ENCODE measurements at places on chromosomes 5 and 9.

DNA sequence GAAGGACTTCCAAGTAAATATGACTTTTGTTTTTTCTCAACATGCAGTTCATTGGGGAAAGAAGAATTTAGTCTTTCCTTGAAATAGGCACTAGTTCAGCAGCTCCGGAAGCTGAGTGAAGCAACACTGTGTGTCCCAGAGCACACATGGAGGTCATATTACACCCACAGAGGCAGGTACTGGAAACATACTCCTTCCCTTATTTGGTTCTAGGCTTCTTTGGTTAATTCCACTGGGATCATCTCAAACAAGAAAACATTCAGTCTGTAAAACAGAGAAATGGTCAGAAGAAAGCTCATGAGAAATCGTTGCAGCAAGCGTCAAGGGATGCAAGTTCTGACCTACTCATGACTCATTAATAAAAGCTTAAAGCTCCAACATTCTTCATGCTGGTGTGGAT, 175.1 kb upstream of the PCSK5 start:
- no peak for DNase-seq

- DNase-seq: no peak
Observed at GRCh38 chr5:121719255-121719654, 132.4 kb upstream of the FTMT start.

DNA sequence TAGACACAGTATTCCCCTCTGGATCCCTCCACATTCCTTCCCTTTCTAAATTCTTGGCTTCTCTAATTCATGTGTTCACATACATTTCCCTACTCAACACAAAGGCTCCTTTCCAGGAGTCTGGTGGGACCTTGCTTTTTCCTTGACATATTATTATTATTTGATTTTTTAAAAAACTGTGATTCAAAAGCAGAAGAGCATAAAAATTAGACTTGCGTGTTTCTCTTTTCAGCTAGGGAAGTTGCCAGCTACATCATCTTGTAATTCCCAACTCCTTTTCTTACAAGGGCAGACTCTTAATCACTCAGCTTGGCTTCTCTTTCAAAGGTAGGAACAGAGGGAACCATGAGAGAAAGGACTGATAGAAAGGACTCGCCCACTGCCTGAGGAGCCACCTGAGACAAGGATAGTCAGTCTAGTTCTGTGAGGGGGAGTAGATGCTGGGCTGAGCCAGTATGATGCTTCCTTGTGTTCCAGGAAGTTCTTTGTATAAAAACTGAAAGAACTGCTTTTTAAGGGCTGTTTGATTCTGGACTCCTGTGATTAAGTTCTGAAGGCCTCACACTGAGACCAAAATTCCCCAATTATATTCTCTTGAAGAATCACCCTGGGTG, 51.0 kb upstream of the DPYSL3 start:
- DNase-seq: no peak

- DNase-seq: no peak
Observed at GRCh38 chr5:52990528-52990925, 1.4 kb downstream of the ITGA2 start.

DNA sequence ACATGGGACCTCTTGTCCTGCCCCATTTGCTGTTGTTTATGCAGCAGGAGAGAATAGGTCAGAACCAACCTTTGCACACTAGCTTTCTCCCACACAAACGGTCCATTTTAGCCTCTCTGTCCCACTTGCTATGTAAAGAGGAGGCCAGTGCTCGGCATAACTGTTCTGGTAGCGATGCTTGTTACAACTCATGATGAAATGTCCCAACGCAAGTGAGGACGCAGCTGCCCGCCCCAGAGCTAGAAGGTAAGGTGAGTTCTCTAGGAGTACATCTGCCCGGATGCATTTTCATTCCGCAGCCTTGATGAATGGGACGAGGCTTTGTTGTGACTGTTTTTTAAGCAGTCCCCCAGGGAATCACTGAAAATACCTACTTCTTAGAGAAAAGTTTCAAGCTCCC, 14.1 kb downstream of the S1PR3 start:
- no peak for DNase-seq

DNA sequence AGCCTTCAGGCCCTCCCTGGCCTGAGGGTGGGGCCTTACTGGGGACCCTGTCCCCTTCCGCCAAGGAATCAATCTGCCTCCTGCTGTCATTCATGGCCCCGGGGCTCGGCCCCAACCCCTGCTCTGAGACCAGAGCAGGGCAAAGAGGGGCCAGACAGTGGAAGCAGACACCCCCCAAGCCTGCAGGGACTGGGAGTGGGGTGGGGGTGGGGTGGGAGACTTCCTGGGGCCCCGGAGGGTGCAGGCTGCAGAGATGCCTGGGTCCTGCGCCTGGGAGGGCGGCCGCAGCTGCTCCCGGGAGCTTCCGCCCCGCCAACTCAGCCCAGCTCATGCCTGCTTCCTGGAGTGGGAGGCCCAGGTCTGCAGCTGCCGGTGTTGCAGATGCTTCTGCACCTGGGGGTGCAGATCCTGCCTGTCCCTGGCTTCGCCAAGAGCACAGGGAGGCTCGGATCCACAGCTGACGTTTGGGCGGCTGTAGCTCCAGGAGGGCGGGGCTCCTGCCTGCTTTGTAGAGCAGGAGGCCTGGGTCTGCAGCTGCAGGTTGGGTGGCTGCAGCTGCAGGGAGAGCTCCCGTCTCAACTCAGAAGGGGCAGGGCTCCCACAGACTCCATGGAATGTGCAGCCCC, 6.2 kb downstream of the KIF4B start:
- DNase-seq: no peak

GRCh38 chr5:54774281-54775170, 210.9 kb downstream of the ESM1 start:
- peak; percentile 84 for DNase-seq

DNA sequence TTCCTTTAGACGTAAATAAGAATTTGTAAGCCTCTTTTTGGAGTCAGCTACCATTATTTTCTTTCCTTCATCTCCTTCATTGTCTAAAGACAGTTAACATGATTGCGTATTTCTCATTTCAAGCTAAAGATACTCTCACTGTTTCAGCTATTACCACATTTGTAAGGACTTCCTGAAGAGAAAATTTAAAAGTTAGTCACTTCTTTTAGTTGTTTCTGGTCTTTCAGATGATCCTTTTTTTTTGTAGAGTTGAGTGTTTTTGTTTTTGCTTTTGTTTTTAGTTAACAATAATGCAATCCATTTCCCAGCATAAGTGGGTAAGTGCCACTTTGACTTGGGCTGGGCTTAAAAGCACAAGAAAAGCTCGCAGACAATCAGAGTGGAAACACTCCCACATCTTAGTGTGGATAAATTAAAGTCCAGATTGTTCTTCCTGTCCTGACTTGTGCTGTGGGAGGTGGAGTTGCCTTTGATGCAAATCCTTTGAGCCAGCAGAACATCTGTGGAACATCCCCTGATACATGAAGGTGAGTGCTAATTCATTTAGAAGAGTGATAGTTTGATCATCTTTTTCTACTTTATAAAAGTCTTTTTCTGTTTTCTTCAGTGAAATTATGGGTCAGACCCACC, 2.0 kb downstream of the IL31RA start:
- DNase-seq: no peak

- no peak for DNase-seq
Observed at GRCh38 chr5:167905919-167906853, 385.3 kb upstream of the WWC1 start.

GRCh38 chr5:117041926-117042595, 467.4 kb upstream of the SEMA6A start:
- no peak for DNase-seq

GRCh38 chr5:61575103-61575502, 243.0 kb downstream of the ZSWIM6 start:
- DNase-seq: peak; percentile 65

DNA sequence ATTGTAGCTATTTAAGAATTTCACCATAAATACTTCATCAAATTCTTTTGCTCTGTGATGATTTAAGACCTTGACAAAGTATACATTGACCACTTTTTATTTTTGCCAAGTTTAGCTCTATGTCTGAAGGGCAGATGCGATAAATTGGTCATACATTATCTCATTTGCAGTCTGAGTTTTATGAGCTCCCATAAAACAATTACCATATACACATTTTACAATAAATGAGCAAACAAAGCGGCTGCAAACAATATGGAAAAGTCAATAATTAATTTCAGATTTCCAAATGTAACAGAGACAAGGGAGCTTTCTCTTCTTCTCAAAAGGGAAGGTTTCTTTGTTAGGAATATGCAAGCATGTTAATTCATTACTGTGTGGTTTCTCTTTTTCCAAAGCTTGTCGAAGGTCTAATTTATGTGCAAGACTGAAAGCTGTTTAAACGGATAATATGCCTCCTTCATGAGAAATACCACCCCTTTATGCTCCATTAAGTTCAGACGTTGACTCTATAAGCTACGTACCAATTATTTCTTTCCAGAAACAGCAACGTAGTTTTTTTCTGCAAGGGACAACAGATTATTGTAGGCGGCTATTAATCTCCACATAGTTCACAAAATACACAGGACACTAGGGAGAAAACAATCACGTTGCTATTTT, 7.0 kb upstream of the IZUMO3 start:
- no peak for DNase-seq

DNA sequence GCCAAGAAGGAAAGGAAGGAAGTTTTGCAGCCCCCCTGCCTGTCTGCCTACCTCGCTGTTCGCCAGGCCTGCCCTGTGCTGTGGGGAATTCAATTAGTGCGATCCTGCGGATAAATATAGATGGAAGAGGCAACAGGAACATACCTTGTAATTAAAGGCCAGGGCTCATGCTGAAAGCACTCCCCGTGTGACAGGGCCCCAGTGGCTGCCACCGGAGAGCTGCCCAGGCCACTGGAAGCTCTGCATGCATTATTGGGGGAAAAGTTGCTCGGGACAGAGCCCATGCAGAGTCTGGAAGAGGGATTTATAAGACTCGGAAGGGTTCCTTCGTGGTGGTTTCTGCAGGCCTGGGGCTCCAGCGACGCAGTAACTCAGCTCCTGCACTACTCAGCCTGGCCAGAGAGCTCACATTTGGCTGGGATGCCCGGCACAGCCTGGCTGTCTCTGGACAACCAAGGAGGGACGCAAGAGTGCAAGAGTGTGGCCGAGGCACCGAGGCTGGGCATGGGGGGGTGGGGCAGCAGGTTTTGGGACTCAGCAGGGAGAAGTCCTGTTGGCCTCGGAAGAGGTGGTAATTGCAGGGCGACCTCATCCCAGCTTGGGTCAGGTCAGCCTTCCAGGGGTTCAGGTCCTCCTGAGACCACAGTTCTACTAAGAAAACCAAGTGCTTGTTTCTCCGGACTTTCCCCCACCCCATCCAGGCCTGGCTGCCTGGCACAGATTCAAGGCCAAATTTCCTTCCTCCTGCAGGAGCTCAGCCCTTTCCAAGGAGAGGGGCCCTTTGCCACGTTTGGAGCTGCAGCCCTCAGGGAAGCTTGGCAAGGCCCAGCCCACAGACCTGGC, 68.1 kb upstream of the GGTA1 start:
- DNase-seq: no peak

GRCh38 chr5:150056075-150056443, 30.3 kb downstream of the CSF1R start:
- DNase-seq: no peak

GRCh38 chr9:134294153-134295071, 31.8 kb upstream of the RXRA start:
- DNase-seq: peak; percentile 24

GRCh38 chr9:90840696-90841095, 39.1 kb downstream of the SYK start:
- DNase-seq: no peak
